ENCODE measurements at places on chromosomes 13 and 19.

DNA sequence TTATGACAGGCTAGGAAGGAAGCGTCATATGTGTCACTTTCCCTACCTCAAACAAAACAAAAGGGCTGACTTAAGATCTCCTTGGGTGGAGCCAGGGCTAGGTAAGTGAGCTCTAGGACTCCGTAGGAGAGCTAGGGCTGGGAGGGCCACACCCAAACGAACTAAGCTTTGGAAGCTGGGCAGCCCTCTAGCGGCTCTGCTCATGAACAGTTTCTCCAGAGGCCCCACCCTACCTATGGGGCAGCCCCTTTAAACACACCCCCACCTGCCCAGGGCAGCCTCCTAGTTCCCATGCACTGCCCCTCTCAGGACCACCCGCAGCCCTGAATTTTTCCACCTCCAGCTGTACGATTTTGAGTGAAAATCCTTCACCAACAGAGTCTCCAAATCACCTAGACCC, 3.5 kb downstream of the PEG3 start:
- DNase-seq = no peak

DNA sequence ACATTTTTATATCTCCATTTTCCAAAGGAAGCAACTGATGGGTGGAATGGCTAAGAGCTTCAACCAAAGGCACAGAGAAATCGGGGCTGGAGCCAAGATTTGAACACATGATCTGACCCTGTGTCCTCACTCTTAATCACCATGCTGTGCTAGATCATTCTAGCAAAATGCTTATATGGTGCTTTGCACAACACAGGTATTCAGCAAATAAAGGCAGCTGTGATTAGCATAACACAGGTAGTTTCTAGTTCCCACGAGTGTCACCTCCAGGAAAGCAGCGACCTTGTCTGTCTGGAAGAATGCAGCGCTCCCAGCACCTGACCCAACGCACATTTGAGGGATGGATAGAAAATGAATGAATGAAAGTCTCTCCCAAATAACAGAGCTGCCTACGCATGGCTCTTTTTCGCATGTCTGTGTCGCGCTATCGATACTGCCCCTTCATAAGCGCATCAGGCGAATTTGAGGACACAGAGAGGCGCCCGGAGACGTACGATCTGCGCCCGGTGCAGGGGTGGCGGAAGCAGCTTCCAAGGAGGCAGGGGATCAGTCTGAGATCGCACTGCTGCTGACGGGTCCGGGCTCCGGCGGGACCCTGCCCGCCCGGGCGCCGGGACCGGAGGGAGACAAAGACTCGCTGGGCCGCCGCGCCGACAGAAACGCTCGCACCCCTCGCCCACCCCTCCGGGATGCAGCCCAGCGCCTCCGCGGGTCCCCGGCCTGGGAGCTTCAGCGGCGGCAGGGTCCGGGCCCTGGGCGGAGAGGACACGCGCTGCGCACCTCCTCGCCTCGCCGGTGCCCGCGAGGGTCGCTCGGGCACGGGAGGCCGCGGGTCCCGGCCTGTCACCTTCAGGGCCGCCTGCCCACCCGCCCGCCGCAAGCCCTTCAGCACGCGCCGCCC, 609 bp downstream of the EPS15L1 start:
- DNase-seq = peak; percentile 60

DNA sequence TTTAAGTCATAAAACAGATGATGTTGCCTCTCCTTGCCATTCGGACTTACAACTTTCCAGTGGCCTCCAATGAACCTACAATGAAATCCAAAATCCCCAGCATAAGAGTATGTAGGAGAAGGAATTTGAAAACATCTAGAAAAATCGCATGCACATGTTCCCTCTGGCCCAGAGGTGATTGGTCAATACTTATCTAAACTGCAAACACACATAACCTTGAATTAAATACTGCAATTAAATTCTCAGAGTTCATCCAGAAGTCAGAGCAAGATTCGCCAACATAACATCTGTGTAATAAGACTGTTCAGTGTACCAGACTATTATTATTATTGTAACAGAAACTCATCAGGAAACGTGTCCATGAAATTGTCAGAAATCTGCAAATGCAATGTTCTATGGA, 82.2 kb upstream of the USP29 start:
- no peak for DNase-seq

GRCh38 chr19:10325732-10326131, 7.6 kb downstream of the RAVER1 start:
- DNase-seq = no peak

- DNase-seq = no peak
Observed at GRCh38 chr19:11506101-11506555, 489 bp upstream of the ZNF653 start.

GRCh38 chr13:103190841-103191240, 124.6 kb upstream of the SLC10A2 start:
- DNase-seq = no peak

GRCh38 chr13:62924395-62924794, 1508.7 kb upstream of the PCDH20 start:
- DNase-seq = no peak

GRCh38 chr19:57830071-57830602, at the start of gene ZNF587B:
Gene ZNF587B, plus strand, starts transcription at chr19:57830299. Its CDS starts 230 bp downstream, at chr19:57830529.
- peak; percentile 64 for DNase-seq

Data from activated CD4-positive, alpha-beta T cell treated with anti-CD3 and anti-CD28 coated beads for 36 hours (primary cell).